NCI-H1436 (cell line): ENCODE measurements at places on chromosomes 7 and 10.

DNA sequence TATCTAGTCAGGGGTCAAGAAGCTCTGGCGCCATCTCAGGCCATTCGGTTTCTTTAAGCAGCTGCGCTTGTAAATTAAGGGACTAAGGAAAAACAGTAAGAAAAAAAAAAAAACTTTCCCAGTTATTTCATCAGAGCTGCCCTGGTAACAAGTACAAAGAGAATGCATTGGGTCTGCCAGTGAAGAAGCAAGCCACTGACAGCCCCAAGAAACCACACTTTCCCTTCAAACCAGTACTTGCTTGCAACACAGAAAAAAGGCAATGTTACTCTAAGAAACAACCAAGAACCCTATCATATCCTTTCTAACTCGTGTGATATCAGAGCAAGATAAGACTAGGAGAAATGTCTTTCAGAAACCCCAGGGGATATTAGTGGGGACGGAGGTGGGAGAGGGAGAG is 40.6 kb upstream of the AOAH start:
- DNase-seq = no peak

GRCh38 chr7:100059251-100059739 is 9.7 kb downstream of the ZSCAN21 start:
- DNase-seq = no peak

- DNase-seq = no peak
These were observed 53.6 kb downstream of the AGMO start for GRCh38 chr7:15508258-15508657.

GRCh38 chr10:90915766-90916075 is 5.2 kb downstream of the ANKRD1 start:
- no peak for DNase-seq

DNA sequence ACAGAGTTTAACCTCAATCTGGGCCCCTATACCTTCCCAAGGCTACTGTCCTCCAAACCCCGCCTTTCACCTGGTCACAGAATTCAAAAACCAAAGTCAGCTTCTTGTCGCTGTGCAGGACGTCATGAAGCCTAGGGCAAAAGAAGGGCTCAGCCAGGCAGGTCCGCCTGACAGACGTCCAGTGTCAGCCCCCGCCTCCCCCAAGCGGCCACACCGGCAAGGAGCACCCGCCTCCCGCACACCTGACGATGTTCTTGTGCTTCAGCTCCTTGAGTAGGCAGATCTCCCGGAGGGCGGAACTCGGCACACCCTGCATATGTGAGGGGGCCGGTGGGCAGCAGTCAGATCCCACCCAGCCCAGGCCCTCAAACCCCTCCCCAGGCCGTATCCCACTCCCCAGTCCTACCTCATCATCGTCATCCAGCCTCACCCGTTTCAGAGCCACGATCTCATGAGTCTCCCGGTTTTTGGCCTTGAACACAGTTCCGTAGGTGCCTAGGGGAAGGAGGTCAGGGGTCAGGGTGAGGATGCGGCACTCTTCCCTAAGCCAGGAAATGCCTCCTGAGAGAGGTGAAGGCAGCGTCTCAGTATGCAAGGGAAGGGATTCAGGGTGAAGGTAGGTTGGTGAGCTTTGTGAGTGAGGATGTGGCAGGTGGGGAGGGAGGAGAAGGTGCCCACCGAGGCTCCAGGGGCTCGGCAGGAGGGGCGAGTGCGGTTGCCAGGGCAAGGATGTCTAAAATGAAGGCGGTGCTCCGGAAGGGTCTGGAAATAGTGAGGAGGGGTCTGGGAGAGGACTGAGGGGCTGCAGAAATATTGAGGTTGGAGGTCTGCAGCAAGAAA is 811 bp downstream of the CDK5 start:
- DNase-seq = no peak

DNA sequence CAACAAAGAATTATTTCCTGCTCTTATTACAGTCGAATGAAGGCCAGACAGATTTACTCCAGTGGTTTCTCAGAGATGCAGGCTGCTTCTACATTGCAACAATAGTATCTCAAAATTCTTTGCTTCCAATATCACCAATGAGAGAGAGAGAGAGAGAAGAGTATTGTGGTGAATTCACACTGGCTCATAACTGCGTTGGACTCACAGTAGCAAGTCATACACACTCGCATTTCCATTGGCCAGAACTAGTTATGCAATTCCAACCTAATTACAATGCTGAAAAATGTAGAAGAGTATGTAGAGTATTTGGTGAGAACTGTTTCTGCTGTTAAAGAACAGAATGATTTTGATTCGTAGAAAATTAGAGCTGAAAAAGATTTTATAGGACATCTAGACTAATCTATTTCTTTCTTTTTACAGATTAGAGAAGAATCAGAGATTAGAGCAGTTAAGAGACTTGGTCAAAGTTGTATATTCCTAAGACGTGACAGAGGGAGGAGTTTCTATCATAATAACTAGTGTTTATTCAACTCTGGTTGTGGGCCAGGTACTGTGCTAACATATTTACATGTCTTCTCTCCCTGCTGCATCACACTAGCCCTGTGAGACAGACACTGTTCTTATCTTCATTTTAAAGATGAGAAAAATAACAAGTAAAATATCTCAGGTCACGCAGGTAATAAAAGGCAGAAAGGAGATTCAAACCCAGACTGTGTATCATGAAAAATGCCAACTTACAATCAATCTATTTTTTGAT is 34.6 kb upstream of the PDK4 start:
- DNase-seq = no peak

GRCh38 chr7:139777133-139777891 is 486 bp downstream of the HIPK2 start:
- DNase-seq = no peak

DNA sequence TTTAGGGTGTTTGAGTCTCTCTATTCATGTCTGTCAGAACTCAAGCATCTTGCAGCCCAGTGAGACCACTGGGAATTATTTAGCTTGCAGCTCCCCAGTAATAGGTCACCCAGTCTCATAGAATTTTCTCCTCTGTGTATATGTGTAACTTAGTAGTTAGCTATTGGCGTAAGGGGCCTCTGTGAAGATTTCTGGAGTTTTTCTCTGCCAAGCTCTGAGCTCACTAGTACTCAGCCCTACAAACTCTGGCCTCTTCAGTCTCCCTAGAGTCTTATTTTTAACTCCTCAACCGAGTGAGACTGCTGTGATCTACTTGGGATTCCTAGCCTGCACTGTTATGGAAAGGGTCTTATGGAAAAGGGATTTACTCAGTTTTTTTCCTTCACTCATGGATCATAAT is 90.2 kb downstream of the PPP1R9A start:
- DNase-seq = no peak

- DNase-seq = no peak
These were observed 1.2 kb upstream of the ZEB1 start for GRCh38 chr10:31317652-31318381.

GRCh38 chr7:150972023-150972468 is 6.1 kb downstream of the KCNH2 start:
- DNase-seq = no peak

- DNase-seq = no peak
These were observed 227.0 kb downstream of the INHBA start for GRCh38 chr7:41475801-41476459.

DNA sequence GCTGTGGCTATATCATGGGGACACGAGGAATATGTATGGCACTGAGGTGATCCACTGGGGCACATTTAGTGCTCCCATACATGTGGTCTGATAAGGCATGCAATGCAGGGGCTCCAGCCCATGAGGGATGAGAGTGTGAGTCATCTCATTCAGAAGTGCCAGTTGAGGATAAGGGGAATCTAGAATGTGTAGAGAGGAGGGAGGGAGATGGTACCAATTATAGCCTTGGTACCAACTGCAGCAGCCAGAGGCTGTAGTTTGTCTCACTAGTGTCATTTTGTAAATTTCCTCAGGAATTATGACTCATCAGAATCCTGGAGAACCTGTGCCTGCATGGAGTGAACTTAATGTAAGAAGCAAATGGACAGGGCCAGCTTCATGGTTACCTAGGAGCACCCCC is 46.2 kb downstream of the LAMB4 start:
- no peak for DNase-seq

DNA sequence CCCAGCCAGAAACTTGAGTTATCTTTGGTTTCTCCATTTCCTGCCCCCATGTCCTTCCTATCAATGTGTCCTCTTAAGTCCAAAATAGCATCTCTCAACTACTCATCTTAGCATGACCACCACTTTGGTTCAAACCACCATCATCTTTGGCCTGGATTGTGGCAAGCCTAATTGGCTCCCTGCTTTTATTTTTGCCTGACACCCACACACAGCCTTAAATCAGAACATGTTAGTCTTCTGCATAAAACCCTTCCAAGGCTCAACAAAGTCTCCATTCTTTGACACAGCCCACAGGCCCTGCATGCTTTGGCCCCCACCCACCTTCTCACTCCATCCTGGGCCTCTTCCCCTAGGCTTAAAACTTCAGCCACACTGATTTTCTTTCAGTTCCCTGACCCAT is 2.0 kb upstream of the TSPAN14 start:
- DNase-seq = no peak

GRCh38 chr10:73999703-74000102 is 1.8 kb downstream of the VCL start:
- no peak for DNase-seq

GRCh38 chr7:32227746-32228145 is 157.5 kb upstream of the PDE1C start:
- no peak for DNase-seq

- no peak for DNase-seq
These were observed 27.0 kb upstream of the ZPBP start for GRCh38 chr7:50119815-50120637.

GRCh38 chr10:108014902-108015177 is 850.3 kb upstream of the SORCS1 start:
- DNase-seq = no peak

DNA sequence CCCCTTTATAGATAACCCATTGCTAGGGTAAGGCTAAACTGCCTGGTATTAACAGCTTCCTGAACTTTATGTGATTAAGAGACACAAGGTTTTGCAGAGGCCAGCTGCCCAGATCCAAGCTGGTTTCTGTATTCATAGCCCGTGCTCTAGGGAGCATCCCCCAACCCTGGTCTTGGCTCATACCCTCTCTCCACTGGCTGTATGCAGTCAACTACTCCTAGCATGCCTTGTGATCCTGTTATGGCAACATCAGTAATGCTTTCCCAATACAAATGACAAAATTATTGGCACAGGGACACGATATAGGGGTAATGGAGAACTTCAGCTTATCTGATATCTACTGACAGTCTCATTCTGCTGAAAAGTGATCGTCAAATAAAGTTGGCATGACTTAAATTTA is 202.8 kb upstream of the MKLN1 start:
- no peak for DNase-seq

DNA sequence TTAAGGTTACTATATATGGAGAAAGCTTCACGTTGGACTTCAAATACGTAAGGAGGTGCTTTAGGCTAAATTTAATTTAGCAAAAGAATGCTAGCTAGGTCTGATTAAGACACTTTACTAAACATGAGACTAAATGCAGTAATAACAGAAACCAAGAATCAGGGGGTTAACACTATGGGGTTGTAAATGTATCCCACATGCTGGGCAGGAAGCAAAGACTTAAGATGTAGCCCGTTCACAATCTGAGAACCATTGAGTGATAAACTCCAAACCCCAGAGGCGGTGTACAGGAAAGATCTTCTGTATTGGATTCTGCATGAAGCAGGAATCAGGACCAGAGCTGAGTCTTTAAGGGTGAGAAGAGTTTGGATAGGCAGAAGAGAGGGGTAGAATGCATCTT is 60.4 kb downstream of the FZD1 start:
- DNase-seq = no peak

- DNase-seq = peak; percentile 38
These were observed 45.3 kb upstream of the PIK3AP1 start for GRCh38 chr10:96765406-96766240.

DNA sequence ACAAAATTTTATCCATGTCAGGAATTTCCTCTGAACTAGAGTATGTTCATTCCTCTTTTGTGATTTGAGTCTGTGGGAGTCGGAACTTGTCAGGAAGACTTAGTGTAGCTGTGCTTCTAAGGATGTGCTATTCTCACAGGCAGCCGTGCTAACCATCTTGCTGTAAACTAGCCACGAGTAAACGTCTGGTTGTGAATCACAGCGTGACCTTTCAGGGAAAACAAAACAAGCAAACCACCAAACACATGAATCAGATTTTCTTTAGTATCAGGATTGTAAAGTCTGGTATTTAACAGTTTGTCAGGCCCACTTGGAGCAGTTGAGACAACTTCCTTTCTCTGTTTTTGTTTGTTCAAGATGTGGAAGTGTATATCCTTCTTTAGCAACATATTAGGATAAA is 32.0 kb downstream of the AUTS2 start:
- DNase-seq = no peak

DNA sequence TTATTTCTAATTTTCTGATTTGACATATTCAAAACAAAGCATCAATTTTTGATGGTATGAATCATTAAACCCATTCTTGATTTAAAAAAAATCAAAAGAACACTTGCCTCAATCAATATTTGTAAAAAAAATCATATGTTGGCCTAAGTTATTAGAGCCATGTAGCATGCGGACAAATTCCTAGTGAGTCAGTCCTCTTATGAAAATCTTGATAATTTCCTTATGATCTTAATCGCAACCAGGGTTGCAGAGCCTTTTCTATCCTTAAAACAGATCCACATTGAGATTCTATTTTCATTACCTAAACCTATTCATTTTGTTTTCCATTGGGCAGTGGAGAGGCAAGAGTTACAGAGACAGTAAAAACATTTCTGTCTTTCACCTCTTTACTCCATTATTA is 203.2 kb downstream of the ARL4A start:
- no peak for DNase-seq

DNA sequence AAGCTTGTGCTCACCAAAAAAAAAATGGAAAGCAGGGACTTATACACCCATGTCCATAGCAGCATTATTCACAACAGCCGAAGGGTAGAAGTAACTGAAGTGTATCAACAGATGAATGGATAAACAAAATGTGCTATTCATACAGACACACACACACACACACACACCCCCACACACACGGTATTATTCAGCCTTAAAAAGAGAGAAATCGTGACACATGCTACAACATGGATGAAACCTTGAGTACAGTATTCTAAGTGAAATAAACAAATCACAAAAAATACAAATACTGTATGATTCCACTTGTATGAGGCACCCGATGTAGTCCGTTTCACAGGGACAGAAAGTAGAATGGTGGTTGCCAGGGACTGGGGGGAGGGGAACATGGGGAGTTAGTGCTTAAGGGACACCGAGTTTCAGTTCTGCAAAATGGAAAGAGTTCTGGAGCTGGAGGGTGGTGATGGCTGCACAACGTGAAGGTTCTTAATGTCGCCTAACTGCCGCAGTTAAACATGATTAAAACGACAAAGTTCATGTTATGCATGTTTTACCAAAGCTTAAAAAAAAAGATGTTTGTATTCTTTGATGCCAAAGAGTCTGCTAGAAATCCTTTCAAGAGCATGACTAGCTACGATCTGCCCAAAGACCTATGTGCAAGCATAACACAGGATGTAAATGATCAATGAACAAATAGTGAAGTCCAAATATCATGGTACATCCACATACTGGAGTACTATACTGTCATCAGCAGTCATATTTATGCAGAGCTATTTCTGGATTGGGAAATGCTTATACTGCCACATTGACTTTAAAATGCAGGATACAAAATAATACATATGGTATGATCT is 7.2 kb downstream of the TNS3 start:
- no peak for DNase-seq

GRCh38 chr7:27640884-27641574 is 21.7 kb downstream of the HIBADH start:
- no peak for DNase-seq

GRCh38 chr7:45000093-45001032 is at the start of gene CCM2:
CCM2 (plus strand) TSS chr7:45000201; CDS start chr7:45000334, 133 bp downstream.
- no peak for DNase-seq
